A549 treated with DMSO at 1 μM for 4 hours (cell line): ENCODE measurements at places on chromosomes 1 and 21. TPM values are rescaled to one million over a fixed set of nuclear protein-coding genes. Genes with fewer than 3 reads are reported as not detected.

CFAP45 gene
- 0.50 to 1.5 TPM (median 0.70 TPM) in 5 replicates for total RNA-seq

LGALS8 gene
- 34.6 to 49.1 TPM (median 37.7 TPM) in 5 replicates for total RNA-seq

NR1I3 gene
- total RNA-seq = 0.21 TPM in 1 of 5 replicates, not detected in the others

CDC42SE1 gene
- total RNA-seq = 72.0 to 83.5 TPM (median 79.6 TPM) in 5 replicates

KANK4 gene
- total RNA-seq = 0.19 to 0.46 TPM (median 0.35 TPM) in 5 replicates

INAVA gene
- total RNA-seq = 40.0 to 45.9 TPM (median 41.7 TPM) in 5 replicates

MR1 gene
- total RNA-seq = 7.2 to 10.0 TPM (median 8.0 TPM) in 5 replicates

PUSL1 gene
- total RNA-seq = 15.4 to 25.1 TPM (median 23.2 TPM) in 5 replicates

PCSK9 gene
- 3.8 to 4.6 TPM (median 4.1 TPM) in 5 replicates for total RNA-seq

SDHC gene
- total RNA-seq = 238 to 268 TPM (median 252 TPM) in 5 replicates

SLC6A9 gene
- 13.6 to 17.8 TPM (median 14.4 TPM) in 5 replicates for total RNA-seq

SPATA6 gene
- total RNA-seq = 0.82 to 2.8 TPM (median 1.6 TPM) in 5 replicates

ADAM30 gene
- not detected in 5 replicates for total RNA-seq

BRWD1 gene
- total RNA-seq = 8.2 to 15.3 TPM (median 11.2 TPM) in 5 replicates

RAB4A gene
- total RNA-seq = 36.0 to 47.7 TPM (median 44.1 TPM) in 5 replicates

SPRR2A gene
- total RNA-seq = not detected in 5 replicates

IL24 gene
- total RNA-seq = 0.16 to 0.44 TPM (median 0.40 TPM) in 5 replicates

PRMT6 gene
- not detected in 5 replicates for total RNA-seq

ESPN gene
- 0.37 to 0.79 TPM (median 0.58 TPM) in 4 of 5 replicates, not detected in the other for total RNA-seq

PGBD5 gene
- 0.66 to 1.5 TPM (median 0.97 TPM) in 5 replicates for total RNA-seq

INKA2 gene
- 1.5 to 3.1 TPM (median 1.9 TPM) in 5 replicates for total RNA-seq

DMRTA2 gene
- 0.14 to 0.26 TPM (median 0.18 TPM) in 5 replicates for total RNA-seq

NR5A2 gene
- total RNA-seq = 5.7 to 9.4 TPM (median 7.7 TPM) in 5 replicates

FCMR gene
- total RNA-seq = 4.0 to 6.3 TPM (median 4.4 TPM) in 5 replicates

SASS6 gene
- 3.7 to 5.7 TPM (median 5.0 TPM) in 5 replicates for total RNA-seq

LIPI gene
- not detected in 5 replicates for total RNA-seq

VCAM1 gene
- 0.03 to 0.05 TPM (median 0.05 TPM) in 3 of 5 replicates, not detected in the others for total RNA-seq

GBP4 gene
- total RNA-seq = 0.02 to 0.05 TPM (median 0.02 TPM) in 3 of 5 replicates, not detected in the others

SSBP3 gene
- total RNA-seq = 7.8 to 11.4 TPM (median 9.6 TPM) in 5 replicates

IFI44L gene
- 0.02 to 0.09 TPM (median 0.02 TPM) in 3 of 5 replicates, not detected in the others for total RNA-seq

SERTAD4 gene
- total RNA-seq = 0.61 to 1.8 TPM (median 0.91 TPM) in 5 replicates

FCRL3 gene
- not detected in 5 replicates for total RNA-seq

COL16A1 gene
- total RNA-seq = 4.2 to 7.5 TPM (median 5.3 TPM) in 5 replicates

CD1B gene
- not detected in 5 replicates for total RNA-seq

FCRL5 gene
- not detected in 5 replicates for total RNA-seq

SYNC gene
- total RNA-seq = 9.6 to 16.2 TPM (median 10.9 TPM) in 5 replicates

AKR7A3 gene
- 0.06 to 0.21 TPM (median 0.16 TPM) in 4 of 5 replicates, not detected in the other for total RNA-seq

MANEAL gene
- total RNA-seq = 24.1 to 27.2 TPM (median 26.6 TPM) in 5 replicates

SLC44A5 gene
- total RNA-seq = 0.06 to 0.11 TPM (median 0.09 TPM) in 4 of 5 replicates, not detected in the other

TMCC2 gene
- 2.8 to 3.3 TPM (median 3.1 TPM) in 5 replicates for total RNA-seq

SLC9C2 gene
- not detected in 5 replicates for total RNA-seq

CFH gene
- total RNA-seq = 3.6 to 5.5 TPM (median 4.4 TPM) in 5 replicates

TNFSF18 gene
- not detected in 5 replicates for total RNA-seq

CHODL gene
- not detected in 5 replicates for total RNA-seq

C1orf116 gene
- 2.5 to 3.4 TPM (median 3.2 TPM) in 5 replicates for total RNA-seq

AMY1B gene
- not detected in 5 replicates for total RNA-seq
